BE2C (cell line): ENCODE measurements at places on chromosomes 12 and 14.

DNA sequence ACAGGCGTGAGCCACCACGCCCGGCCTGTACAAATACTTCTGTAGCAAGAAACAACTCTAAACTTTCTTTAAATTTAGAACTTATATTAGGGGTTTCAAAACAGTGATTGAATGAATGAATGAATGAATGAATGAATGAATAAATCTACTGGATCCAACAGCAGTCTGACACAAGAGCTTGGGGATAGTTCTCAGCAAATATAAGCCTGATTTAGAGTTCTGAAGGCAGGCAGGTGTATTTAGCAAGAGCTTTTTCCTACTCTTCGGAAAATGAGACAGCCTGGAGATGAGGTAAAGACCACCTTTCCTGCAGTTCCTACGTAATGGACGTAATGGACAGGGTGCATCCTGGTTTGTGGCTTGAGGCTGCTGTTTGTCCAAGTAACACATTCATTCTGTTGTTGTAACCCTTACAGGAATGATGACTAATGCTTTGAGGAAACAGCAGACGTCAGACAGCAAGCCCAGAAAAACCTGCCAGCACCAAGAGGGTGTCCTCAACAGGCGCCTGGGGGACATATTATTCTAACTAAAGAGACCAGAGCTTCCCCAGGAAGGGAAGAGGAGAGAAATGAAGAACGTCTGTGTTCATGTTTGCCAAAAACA is 277.4 kb upstream of the SOX5 start:
- DNase-seq = no peak

GRCh38 chr14:49280566-49280965 is 305.6 kb downstream of the RPS29 start:
- DNase-seq = no peak

- DNase-seq = no peak
Observed at GRCh38 chr14:55249423-55249822, 21.8 kb upstream of the FBXO34 start.

GRCh38 chr12:75042125-75042524 is 167.5 kb downstream of the KCNC2 start:
- DNase-seq = no peak

- DNase-seq = no peak
Observed at GRCh38 chr12:62873116-62873825, 61.7 kb downstream of the PPM1H start.

DNA sequence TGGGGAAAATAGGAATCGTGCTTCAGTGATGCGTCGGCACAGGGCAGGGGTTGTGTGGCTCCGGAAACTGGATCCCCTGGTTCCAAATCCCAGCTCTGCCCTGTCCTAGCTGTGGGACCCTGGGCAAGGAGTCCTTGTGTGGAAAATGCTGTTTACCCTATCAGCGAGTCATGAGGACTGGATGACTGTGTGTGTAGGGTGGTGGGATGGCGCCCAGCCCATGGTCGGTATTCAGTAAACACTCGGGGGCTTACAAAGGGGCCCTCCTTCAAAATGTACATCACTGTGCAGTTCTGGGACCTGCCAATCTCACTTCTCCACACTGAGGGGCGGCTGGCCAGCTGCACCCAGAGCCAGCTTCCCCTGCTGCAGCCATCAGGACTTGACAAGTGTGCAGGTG is 24.4 kb downstream of the BRI3BP start:
- DNase-seq = no peak

DNA sequence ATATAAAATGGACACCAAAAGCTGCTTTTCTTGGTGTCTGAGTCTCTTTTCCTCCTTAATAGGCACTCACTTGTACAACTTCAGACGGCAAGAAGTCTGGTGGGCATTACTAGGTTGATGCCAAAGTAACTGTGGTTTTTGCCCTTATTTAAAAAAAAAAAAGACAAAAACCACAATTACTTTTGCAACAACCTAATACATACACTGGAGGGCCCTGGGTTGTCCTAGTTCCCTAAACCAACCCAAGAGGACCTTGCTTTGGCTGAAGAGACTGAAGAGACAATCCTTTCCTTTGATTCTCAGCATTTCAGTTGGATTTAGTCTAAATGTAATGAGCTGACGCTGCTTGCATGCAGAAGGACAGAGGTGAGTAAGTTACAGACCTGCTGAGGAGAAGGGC is 16.2 kb upstream of the PLEKHG3 start:
- no peak for DNase-seq

GRCh38 chr12:70247653-70248199 is 4.5 kb downstream of the CNOT2 start:
- DNase-seq = no peak

- no peak for DNase-seq
Observed at GRCh38 chr12:12745576-12746211, 28.5 kb downstream of the CDKN1B start.

DNA sequence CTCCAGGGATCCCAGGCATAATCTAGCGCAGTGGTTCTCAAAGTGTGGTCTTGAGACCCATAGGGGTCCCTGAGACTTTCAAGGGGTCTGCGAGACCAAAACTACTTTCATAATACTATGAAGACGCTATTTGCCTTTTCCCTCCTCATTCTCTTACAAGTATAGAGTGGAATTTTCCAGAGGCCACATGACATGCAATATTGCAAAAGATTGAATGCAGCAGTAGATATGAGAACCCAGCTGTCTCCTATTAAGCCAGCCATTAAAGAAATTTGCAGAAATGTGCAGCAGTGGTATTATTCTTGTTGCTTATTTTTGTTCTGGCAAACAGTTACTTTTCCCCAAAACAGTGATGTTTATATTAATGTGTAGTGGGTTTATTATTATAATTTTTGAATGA is 62.8 kb downstream of the VWF start:
- DNase-seq = no peak

DNA sequence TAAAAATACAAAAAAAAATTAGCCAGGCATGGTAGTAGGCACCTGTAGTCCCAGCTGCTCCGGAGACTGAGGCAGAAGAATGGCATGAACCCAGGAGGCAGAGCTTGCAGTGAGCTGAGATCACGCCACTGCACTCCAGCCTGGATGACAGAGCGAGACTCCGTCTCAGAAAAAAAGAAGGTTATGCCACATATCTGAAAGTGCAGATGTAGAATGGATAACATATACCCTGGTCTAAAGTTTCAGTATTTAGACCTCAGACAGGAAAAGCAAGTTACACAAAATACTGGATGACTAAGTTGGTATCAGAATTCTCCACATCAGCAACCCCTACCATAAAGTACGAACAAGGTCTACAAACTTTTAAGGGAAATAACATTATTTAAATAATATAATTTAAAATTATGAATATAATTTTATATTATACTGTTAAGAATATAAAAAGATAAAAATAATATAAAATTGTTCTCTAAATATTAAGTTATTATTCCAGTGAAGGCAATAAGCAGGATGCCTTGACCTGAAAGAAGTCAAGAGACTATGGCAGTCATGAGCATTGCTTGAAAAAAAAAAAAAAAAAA is 169.9 kb downstream of the CRADD start:
- no peak for DNase-seq

DNA sequence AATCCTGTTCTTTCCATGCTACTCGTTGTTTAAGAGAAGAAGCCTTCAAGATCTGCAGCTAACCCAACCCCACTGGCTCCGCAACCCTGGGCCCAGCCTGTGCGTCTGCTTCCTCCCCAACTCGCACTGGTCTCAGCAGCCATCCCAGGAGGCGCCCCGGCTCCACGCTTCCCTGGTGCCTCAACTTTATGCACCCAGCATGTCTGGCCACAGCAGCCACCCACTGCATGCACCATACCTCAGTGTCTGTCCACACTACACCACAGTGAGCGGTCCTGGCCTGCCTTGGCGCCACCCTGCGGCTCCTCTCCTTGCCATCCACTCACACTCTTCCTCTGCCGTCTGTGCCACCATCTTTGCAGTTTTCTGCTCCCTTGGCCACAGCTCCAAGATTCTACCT is 27.0 kb upstream of the DHRS4 start:
- no peak for DNase-seq

GRCh38 chr12:124688356-124688992 is 121.1 kb upstream of the NCOR2 start:
- no peak for DNase-seq

GRCh38 chr12:49582850-49583249 is 14.9 kb upstream of the MCRS1 start:
- DNase-seq = no peak

GRCh38 chr14:91377700-91378652 is 39.6 kb downstream of the CCDC88C start:
- DNase-seq = peak; percentile 79

GRCh38 chr12:132430838-132431774 is 58.8 kb upstream of the FBRSL1 start:
- no peak for DNase-seq

- no peak for DNase-seq
Observed at GRCh38 chr12:78244916-78245507, 414.3 kb downstream of the NAV3 start.

DNA sequence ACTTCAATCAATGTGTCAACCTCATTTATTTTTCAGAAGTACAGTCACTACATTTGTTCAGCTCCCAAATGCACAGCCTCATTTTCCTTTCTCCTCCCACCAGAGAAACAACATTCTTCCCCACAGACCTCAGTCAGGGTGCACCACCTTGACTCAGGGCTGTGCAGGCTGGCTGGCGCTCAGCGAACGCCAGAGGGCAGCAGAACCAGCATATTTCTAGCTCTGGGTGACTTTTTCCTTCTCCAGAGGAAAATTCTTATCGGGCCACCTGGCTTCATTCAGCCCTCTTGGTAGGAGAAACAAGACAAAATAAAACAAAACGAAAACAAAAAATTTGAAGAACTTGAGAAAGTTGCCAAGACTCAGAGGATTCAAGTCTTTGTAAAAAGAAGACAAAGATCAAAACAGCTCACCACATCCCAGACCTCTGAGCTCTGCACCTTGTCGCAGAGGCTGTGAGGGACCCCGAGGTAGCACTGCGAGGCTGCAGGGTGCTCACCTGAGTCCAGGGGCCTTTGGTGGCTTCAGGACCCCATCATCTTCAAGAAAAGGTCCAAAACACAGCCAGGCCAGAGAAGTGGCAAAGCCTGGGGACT is 33.7 kb downstream of the PAH start:
- peak; percentile 79 for DNase-seq

- DNase-seq = no peak
Observed at GRCh38 chr12:85568395-85569103, 267.7 kb downstream of the RASSF9 start.

GRCh38 chr12:81992461-81992860 is 233.3 kb upstream of the PPFIA2 start:
- no peak for DNase-seq

GRCh38 chr12:106093246-106093645 is 45.5 kb downstream of the NUAK1 start:
- DNase-seq = no peak

- DNase-seq = no peak
Observed at GRCh38 chr14:23146351-23146910, 27.4 kb upstream of the CEBPE start.

DNA sequence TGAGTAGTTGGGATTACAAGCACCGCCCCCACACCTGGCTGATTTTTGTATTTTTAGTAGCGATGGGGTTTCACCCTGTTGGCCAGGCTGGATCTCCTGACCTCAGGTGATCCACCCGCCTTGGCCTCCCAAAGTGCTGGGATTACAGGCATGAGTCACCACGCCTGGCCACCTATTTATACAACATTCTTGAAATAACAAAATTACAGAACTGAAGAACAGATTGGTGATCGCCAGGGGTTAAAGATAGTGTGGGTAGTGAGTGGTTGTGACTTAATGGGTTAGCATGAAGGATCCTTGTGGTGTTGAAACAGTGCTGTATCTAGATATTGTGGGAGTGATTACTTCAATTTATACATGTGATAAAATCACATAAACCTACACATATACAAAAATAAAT is 7.4 kb downstream of the GLIPR1L1 start:
- no peak for DNase-seq

DNA sequence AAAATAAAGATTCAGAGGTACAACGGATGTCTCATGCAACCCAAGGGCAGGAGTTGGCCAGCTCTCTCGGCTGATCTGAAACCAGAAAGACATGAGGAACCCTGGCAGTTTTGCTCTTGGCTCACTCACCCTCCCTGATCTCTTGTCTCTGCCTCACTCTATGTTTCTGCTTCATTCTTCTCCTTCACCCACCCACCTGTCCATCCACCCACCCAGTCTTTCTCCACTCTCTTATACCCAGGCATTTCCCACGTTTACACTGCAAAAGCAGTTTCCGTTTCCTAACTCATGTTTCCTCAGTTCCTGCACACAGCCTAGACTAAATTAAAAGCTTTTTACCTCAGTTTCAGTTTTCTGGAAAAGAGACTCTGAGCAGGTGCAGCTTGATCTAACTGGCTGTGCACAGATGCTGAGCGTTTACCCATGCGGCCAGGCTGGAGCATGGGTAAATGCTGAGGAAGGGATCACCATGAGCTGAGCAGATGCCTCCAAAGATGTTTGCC is 157.6 kb downstream of the PRKCH start:
- DNase-seq = no peak

DNA sequence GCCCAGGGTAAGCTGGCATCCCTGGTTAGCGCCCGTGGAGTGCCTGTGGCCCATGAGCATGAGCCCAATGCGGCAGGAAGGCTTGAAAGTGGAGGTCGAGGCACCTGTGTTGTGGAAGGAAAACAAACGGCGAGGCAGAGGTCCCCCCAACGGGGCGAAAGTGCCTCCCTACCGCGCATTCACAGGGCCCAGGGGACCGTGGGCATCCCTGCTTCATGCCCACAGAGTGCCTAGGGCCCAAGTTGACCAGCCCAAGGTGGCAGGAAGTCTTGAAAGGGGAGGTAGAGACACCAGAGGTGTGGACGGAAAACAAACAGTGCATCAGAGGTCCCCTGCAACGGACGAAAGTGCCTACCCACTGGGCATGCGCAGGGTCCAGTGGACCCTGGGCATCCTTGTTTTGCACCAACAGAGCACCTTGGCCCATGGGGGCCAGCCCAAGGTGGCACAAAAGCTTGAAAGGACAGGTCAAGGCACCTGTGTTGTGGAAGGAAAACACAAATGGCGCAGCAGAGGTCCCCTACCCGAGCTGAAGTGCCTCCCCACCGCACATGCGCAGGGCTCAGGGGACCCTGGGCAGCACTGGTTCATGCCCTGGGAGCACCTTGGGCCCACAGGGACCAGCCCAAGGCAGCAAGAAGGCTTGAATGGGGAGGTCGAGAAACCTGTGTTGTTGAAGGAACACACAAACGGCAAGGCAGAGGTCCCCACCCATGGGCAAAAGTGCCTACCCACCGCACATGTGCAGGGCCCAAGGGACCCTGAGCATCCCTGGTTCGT is 377.5 kb downstream of the ALG10 start:
- DNase-seq = peak; percentile 3

GRCh38 chr14:104080376-104081260 is 4.9 kb upstream of the ASPG start:
- DNase-seq = no peak

DNA sequence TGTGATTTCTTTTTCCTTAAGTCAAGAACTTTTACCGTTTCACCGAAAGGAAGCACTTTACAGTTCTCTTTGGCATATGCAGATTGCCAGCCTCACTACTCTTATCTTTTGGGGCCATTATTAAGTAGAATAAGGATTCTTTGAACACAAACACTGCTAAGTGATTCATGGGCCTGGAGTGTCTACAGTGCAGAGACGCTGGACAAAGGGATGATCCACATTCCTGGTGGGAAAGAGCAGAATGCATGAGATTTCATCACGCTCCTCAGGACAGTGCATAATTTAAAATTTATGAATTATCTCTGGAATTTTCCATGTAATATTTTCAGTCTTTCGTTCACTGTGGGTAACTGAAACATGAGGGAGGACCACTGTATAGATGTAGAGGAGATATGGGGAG is 90.2 kb downstream of the TTLL5 start:
- no peak for DNase-seq

GRCh38 chr14:99043756-99044155 is 228.2 kb downstream of the BCL11B start:
- no peak for DNase-seq
